Activated CD4-positive, alpha-beta memory T cell treated with anti-CD3 and anti-CD28 coated beads, Interleukin-2, amount 10 ng/mL, durations not matched to agents 7 days and 5 days (primary cell): ENCODE measurements at places on chromosomes 6 and 20.

DNA sequence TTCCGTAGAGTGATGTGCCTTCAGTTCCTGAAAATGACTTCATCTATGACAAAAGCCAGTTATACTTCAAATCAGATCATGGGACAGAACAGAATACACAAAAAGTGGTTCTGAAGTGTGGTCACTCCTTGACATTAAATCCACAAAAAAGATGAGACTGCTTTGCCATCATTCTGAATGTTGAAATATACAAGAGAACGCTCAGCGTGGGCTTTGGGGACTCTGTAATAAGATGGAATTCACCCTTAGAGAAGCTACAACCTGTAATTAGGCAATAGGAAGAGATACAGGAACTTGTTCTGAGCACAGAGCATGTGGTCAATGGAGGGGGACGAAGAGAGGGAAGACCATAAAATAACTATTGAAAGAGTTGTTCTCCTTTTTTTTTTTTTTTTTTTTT, 184.3 kb downstream of the CARMIL1 start:
- DNase-seq, result no peak

DNA sequence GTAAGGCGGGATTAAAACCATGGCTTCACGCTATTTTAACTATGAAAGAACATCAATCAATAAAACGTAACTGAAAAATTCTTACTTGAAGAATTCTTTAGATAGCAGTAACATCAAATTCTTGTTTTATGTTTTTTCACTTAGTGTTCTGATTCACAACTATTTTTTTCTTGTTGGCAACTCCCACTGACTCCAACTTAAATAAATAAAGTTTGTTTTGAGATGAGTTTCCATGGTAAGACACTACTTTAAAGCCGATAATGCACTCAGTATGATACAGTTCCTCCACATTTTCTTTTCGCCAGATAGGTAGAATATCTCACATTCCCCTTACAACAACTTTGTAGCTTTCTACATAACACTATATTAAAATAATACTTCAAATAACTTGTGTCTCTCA, 33.1 kb upstream of the CNKSR3 start:
- no peak for DNase-seq

DNA sequence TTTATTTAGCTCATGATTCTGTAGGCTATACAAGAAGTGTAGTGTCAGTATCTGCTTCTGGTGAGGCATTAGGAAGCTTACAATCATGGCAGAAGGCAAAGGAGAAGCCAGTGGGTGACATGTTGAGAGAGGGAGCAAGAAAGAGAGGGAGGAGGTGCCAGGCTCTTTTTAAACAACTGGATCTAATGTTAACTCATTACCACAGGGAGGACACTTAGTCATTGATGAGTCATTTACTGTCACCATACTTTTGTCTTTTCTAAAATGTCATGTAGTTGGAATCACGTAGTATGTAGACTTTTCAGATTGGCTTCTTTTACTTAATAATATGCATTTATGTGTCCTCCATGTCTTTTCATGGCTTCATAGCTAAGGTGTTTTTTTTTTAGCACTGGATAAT, 58.1 kb downstream of the NUS1 start:
- no peak for DNase-seq

DNA sequence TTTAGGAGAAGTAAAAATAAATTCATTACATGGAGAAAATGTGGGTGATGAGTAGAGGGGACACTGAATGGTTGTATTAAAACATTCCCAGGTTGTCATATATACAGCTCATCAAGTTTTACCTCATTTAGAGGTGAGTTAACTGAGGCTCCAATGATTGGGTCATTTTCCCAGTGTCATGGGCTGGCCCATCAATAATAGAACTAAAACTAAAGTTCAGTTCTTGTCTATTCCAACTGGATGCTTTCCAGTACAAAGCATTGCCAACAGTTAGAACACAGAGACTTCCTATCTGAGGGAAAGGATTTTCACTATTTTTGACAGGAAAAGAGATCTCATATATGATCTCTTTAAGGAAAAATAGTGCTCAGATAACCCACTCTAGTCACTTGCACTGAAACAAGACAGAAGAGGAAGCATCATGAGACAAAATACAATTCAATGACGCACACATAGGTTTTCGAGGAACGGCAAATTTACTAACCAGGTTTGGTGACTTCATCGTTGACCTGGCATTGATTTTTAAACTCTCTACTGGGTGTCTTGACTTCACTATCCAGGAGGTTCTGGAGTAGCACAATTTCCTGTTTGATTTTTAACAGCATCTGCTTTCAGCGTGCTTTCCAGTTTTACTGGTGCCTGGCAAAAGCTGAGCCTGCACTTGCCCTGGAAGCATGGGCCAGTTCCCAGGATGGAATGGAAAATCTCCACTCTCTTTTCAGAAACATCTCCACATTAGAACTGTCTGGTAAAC, 195.5 kb upstream of the FBXL4 start:
- DNase-seq, result no peak

GRCh38 chr6:4220558-4220957, 85.2 kb upstream of the ECI2 start:
- no peak for DNase-seq

DNA sequence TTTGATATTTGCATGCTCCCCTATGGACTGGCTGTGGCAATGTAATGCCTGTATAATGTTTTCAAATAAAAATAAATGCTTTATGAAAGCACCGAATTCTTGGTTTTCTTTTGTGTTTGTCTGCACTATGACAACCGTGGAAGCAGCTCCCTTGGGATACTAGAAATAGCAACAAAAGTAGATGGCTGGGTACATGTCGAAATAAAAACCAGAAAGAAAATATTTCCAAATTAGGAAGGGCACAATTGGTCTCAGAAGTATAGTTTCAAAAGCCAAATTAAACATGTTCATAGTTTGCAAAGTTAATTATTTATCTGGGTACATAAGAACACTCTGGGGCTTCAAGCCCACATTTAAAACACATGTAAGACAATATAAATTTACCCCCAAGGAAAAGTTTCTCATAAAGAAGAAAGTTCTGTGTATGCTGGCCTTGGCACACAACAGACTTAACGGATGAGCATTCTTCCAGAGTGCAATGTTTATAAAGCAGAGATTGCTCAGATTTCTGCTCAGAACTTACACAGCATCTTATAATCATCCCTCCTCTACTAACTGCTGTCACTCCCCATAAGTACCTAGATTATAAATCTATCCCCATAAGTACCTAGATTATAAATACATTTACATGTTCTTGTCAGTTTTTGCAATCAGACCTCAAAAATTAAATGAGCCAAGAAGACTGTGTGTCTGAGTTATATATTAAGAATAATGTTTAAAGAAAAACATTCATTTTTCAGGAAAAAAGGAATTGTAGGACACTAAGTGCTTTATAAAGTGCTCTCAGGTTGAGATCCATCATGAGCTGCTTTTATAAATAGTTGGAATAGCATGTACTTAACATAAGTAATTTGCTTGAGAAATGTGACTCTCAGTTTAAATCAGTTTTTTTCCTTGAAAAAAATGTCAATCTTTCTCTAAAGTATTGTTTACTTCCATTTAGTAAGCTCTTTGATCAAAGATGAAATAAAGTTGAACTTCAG, 230.2 kb upstream of the PLN start:
- no peak for DNase-seq

GRCh38 chr6:105212587-105212986, 32.8 kb upstream of the POPDC3 start:
- DNase-seq, result no peak

GRCh38 chr6:73878403-73878802, 182.4 kb downstream of the CD109 start:
- DNase-seq, result no peak

- DNase-seq, result no peak
Measured at GRCh38 chr20:49983848-49984408, 1.1 kb downstream of the SNAI1 start.

DNA sequence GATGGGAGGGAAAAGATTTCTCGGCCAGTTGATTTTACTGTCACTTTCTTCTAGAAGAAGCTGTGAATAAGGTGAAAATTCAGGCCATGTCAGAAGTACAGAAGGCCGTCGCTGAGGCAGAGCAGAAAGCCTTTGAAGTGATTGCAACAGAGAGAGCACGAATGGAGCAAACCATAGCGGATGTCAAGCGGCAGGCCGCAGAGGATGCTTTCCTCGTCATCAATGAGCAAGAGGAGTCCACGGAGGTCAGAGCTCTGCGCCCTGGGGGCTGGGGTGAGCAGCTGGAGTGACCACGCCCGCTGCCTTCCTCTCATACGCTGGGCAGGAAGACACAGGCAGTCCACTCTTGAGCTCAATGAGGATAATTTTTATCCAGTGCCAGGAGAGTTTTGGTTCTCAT, 21.8 kb upstream of the C20orf144 start:
- no peak for DNase-seq

DNA sequence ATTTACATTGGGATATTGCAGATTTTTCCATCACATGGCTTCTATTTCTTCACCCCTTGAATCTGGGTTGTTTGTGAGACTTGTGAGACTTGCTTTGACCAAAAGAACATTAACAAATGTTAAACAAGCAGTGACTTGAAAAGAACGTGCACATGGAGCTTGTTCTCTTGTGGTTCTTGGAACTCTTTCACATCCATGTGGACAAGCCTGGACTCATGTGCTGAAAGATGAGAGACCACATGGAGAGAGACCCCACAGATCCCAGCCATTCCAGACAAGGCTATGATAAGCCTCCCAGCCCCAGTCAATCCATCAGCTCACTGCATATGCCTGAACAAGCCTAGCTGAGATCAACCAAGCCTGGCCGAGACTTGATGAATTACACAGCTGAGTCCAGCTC, 1365.7 kb upstream of the GJE1 start:
- no peak for DNase-seq
